ENCODE measurements at places on chromosomes 5 and 9.

GRCh38 chr5:115068239-115069086 is 101.2 kb downstream of the TRIM36 start:
- no peak overlapping the region for H3K4me3 ChIP-seq
- peaks cover 7% of the 10 kb centered on the region for H3K4me1 ChIP-seq
- DNase-seq: peak; percentile 26

GRCh38 chr9:77954666-77955015 is 77.0 kb downstream of the GNAQ start:
- no peaks in the 10 kb centered on the region for H3K36me3 ChIP-seq
- DNase-seq: no peak
- no peak overlapping the region for H3K27ac ChIP-seq
- no peaks in the 10 kb centered on the region for H3K27me3 ChIP-seq

GRCh38 chr5:83552275-83552674 is 80.7 kb downstream of the VCAN start:
- H3K36me3 ChIP-seq: no peaks in the 10 kb centered on the region
- H3K27ac ChIP-seq: no peak overlapping the region
- H3K4me3 ChIP-seq: no peak overlapping the region
- no peaks in the 10 kb centered on the region for H3K27me3 ChIP-seq
- DNase-seq: no peak
- no peaks in the 10 kb centered on the region for H3K4me1 ChIP-seq

DNA sequence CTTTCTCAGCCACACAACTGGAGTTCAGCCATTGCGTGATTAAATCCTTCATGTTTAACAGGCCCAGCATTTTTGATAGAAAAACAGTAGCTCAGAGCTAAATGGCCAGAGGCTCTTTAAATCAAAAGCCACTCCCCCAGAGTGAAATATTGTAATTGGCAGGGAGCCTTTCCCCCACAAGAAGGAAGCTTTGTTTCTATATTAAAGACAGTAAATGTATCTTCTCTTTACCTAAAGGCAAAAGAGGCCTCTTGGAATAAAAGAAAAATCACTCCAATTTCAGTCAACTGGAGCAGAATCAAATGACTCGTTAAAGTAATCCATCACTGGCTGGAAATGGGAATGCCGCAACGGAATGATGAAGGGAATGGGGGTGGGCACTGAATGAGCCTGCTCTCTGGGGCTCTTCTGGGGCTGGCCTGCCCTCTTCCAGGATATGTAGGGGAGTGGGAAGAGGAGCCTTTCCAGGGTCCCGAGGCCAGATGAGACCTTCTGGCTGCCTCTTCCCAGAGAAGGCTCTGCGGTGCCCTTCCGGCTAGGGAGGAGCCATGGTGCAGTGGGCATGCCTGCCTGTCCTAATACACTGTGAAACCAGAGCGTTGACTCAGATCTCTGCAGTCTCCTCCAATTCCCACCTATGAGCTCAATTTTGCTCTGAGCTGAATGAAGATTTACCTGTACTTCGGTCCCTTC is 45.2 kb downstream of the ANKDD1B start:
- no peak for DNase-seq
- no peak overlapping the region for H3K4me3 ChIP-seq
- H3K36me3 ChIP-seq: no peaks in the 10 kb centered on the region
- no peak overlapping the region for H3K27ac ChIP-seq
- no peaks in the 10 kb centered on the region for H3K4me1 ChIP-seq
- no peaks in the 10 kb centered on the region for H3K27me3 ChIP-seq

- DNase-seq: no peak
- no peaks in the 10 kb centered on the region for H3K36me3 ChIP-seq
- no peak overlapping the region for H3K4me3 ChIP-seq
- peaks cover 5% of the 10 kb centered on the region for H3K4me1 ChIP-seq
Observed at GRCh38 chr5:172438319-172438668, 16.0 kb downstream of the SH3PXD2B start.

GRCh38 chr5:3353561-3353960 is 242.1 kb upstream of the IRX1 start:
- no peak overlapping the region for H3K27ac ChIP-seq
- DNase-seq: no peak
- no peaks in the 10 kb centered on the region for H3K36me3 ChIP-seq

GRCh38 chr9:129435988-129436717 is 184.7 kb downstream of the C9orf50 start:
- peaks cover 24% of the 10 kb centered on the region for H3K4me1 ChIP-seq
- H3K27ac ChIP-seq: no peak overlapping the region
- H3K4me3 ChIP-seq: no peak overlapping the region
- H3K27me3 ChIP-seq: no peaks in the 10 kb centered on the region

- H3K36me3 ChIP-seq: no peaks in the 10 kb centered on the region
- no peak overlapping the region for H3K27ac ChIP-seq
- no peak for DNase-seq
- no peak overlapping the region for H3K4me3 ChIP-seq
Observed at GRCh38 chr5:159586921-159587320, 256.6 kb upstream of the IL12B start.

- H3K36me3 ChIP-seq: no peaks in the 10 kb centered on the region
- no peak overlapping the region for H3K27ac ChIP-seq
- no peaks in the 10 kb centered on the region for H3K4me1 ChIP-seq
- DNase-seq: no peak
- no peak overlapping the region for H3K4me3 ChIP-seq
- no peaks in the 10 kb centered on the region for H3K27me3 ChIP-seq
Observed at GRCh38 chr5:10513501-10514442, 50.1 kb upstream of the ANKRD33B start.

- H3K36me3 ChIP-seq: no peaks in the 10 kb centered on the region
- DNase-seq: no peak
- peaks cover 80% of the 10 kb centered on the region for H3K27me3 ChIP-seq
- H3K4me1 ChIP-seq: no peaks in the 10 kb centered on the region
Observed at GRCh38 chr9:133619791-133620190, 10.6 kb upstream of the FAM163B start.

- no peak overlapping the region for H3K4me3 ChIP-seq
- no peaks in the 10 kb centered on the region for H3K36me3 ChIP-seq
- H3K4me1 ChIP-seq: no peaks in the 10 kb centered on the region
- DNase-seq: no peak
Observed at GRCh38 chr5:103598997-103599566, 36.5 kb upstream of the NUDT12 start.

- H3K4me3 ChIP-seq: no peak overlapping the region
- no peak overlapping the region for H3K27ac ChIP-seq
- no peak for DNase-seq
Observed at GRCh38 chr5:56517011-56517416, 283.9 kb upstream of the ANKRD55 start.

DNA sequence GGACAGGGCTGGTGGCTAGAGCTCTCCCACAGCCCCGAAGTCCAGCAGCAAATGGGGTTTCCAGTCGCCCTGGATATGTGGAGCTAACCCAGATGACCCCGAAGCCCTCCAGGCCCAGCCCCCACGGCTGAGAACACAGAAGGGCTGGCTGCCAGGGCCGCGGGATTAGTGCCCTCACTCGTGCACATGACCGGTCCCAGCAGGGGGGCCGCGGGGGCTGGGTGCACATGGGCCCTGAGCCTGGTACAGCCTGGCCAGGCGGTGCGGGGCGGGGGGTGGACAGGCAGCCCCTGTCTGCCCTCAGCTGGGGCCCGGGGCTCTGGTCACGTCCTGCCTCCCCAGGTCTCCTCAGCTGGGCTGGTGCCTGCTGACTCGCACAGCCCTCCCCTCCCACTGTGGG is 5.9 kb downstream of the SSNA1 start:
- no peak overlapping the region for H3K4me3 ChIP-seq
- peaks cover 35% of the 10 kb centered on the region for H3K4me1 ChIP-seq
- peak overlapping the region; percentile 38 for H3K27ac ChIP-seq
- peaks cover 6% of the 10 kb centered on the region for H3K36me3 ChIP-seq

- no peak overlapping the region for H3K27ac ChIP-seq
- DNase-seq: no peak
- H3K27me3 ChIP-seq: no peaks in the 10 kb centered on the region
- H3K4me3 ChIP-seq: no peak overlapping the region
- H3K36me3 ChIP-seq: no peaks in the 10 kb centered on the region
- H3K4me1 ChIP-seq: no peaks in the 10 kb centered on the region
Observed at GRCh38 chr9:86246752-86247161, 12.7 kb downstream of the C9orf153 start.

GRCh38 chr9:109906766-109907382 is 126.9 kb downstream of the PALM2AKAP2 start:
- H3K4me3 ChIP-seq: no peak overlapping the region
- no peaks in the 10 kb centered on the region for H3K36me3 ChIP-seq
- no peak overlapping the region for H3K27ac ChIP-seq
- H3K4me1 ChIP-seq: peaks cover 9% of the 10 kb centered on the region

- no peak for DNase-seq
- H3K4me3 ChIP-seq: no peak overlapping the region
- H3K27ac ChIP-seq: no peak overlapping the region
- no peaks in the 10 kb centered on the region for H3K27me3 ChIP-seq
- H3K36me3 ChIP-seq: no peaks in the 10 kb centered on the region
Observed at GRCh38 chr5:108206707-108207106, 175.2 kb downstream of the FBXL17 start.

GRCh38 chr5:37769108-37769507 is 70.7 kb downstream of the GDNF start:
- no peak overlapping the region for H3K27ac ChIP-seq
- no peaks in the 10 kb centered on the region for H3K4me1 ChIP-seq
- H3K27me3 ChIP-seq: no peaks in the 10 kb centered on the region
- no peaks in the 10 kb centered on the region for H3K36me3 ChIP-seq
- no peak overlapping the region for H3K4me3 ChIP-seq
